ENCODE measurements at places on chromosomes 6 and 20. TPM values are rescaled to one million over a fixed set of nuclear protein-coding genes. Genes with fewer than 3 reads are reported as not detected.

DNA sequence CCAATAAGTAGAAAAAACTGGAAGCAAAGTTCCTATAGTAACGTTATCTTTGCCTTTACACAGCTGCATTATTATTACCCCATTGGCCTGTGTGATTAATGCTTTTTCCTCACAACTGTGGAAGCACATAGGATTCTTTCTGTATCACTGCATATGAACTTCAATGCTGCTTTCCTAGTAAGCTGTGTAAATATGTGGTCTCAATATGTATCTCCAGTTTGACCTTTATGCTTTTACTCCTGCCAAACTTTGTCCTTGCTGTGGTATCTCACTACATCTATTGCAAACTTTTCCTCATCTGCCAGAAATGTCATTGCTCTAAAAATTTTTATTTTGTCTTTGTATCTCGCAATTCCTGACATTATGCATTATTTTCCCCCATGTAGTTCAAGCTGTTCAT, 168.6 kb downstream of the ZFAND3 start:
- DNase-seq = peak; percentile 47
- no peak overlapping the region for H3K4me3 ChIP-seq
- no peaks in the 10 kb centered on the region for H3K36me3 ChIP-seq
- peaks cover 76% of the 10 kb centered on the region for H3K4me1 ChIP-seq

- H3K4me3 ChIP-seq = no peak overlapping the region
- no peak for DNase-seq
- peaks cover 23% of the 10 kb centered on the region for H3K36me3 ChIP-seq
- H3K27me3 ChIP-seq = no peaks in the 10 kb centered on the region
Measured at GRCh38 chr20:47350181-47350550, 6.3 kb downstream of the ZMYND8 start.

- no peak overlapping the region for H3K27ac ChIP-seq
- peaks cover 48% of the 10 kb centered on the region for H3K36me3 ChIP-seq
- H3K4me3 ChIP-seq = no peak overlapping the region
- DNase-seq = no peak
- peaks cover 16% of the 10 kb centered on the region for H3K4me1 ChIP-seq
Measured at GRCh38 chr6:73642530-73642929, 11.3 kb downstream of the SLC17A5 start.

- peaks cover 5% of the 10 kb centered on the region for H3K36me3 ChIP-seq
- H3K27me3 ChIP-seq = no peaks in the 10 kb centered on the region
Measured at GRCh38 chr6:129446272-129447197, 263.4 kb downstream of the ARHGAP18 start.

TMEM244 gene
- total RNA-seq = not detected

HTR1E gene
- total RNA-seq = not detected

GRCh38 chr6:112281821-112282615, 27.7 kb upstream of the LAMA4 start:
- H3K27me3 ChIP-seq = no peaks in the 10 kb centered on the region
- H3K36me3 ChIP-seq = no peaks in the 10 kb centered on the region
- DNase-seq = peak; percentile 89
- no peaks in the 10 kb centered on the region for H3K4me1 ChIP-seq

- no peak overlapping the region for H3K4me3 ChIP-seq
- H3K27ac ChIP-seq = peak overlapping the region; percentile 47
Measured at GRCh38 chr20:49901588-49901987, 13.7 kb downstream of the SPATA2 start.

DEFB132 gene
- not detected for total RNA-seq

- H3K4me1 ChIP-seq = no peaks in the 10 kb centered on the region
- H3K36me3 ChIP-seq = no peaks in the 10 kb centered on the region
- peaks cover 69% of the 10 kb centered on the region for H3K27me3 ChIP-seq
Measured at GRCh38 chr6:399785-400534, 8.4 kb downstream of the IRF4 start.

- H3K4me3 ChIP-seq = no peak overlapping the region
- H3K27ac ChIP-seq = no peak overlapping the region
- H3K27me3 ChIP-seq = no peaks in the 10 kb centered on the region
- DNase-seq = no peak
- H3K4me1 ChIP-seq = no peaks in the 10 kb centered on the region
Measured at GRCh38 chr20:3011752-3012151, 31.7 kb upstream of the GNRH2 start.

GRCh38 chr6:163351013-163351412, 63.5 kb upstream of the QKI start:
- no peak overlapping the region for H3K4me3 ChIP-seq
- DNase-seq = no peak
- H3K27me3 ChIP-seq = no peaks in the 10 kb centered on the region
- H3K36me3 ChIP-seq = no peaks in the 10 kb centered on the region

GRCh38 chr20:51930775-51931174, 128.5 kb upstream of the SALL4 start:
- no peaks in the 10 kb centered on the region for H3K27me3 ChIP-seq
- H3K4me3 ChIP-seq = no peak overlapping the region
- no peak overlapping the region for H3K27ac ChIP-seq
- no peaks in the 10 kb centered on the region for H3K4me1 ChIP-seq
- no peaks in the 10 kb centered on the region for H3K36me3 ChIP-seq
- no peak for DNase-seq

DNA sequence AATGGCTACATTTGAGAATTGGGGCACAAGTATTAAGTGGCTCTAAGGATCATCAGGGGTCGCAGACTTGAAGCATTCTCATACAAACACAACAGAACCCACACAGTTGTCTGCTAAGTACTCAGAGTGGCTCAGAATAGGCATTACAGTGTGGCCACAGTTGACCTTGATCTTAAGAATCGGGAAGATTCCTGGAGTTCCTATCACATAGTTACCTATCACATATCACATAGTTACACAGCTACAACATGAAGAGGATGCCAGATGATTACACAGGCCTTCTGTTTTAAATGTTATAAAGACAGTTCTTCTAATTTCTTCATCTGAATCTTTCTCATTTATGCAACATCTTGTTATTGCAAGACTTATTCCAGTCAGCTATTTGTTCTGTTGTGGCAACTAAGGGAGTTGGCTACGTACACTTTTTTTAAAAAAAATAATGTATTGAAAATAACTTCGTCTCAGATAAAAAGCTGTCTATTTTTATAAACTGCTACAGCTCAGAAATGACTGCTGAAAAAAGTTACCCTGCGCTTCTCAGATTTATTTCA, 129.0 kb downstream of the REV3L start:
- DNase-seq = no peak
- H3K27ac ChIP-seq = no peak overlapping the region
- peaks cover 20% of the 10 kb centered on the region for H3K4me1 ChIP-seq
- H3K36me3 ChIP-seq = peaks cover 72% of the 10 kb centered on the region
- no peak overlapping the region for H3K4me3 ChIP-seq
- H3K27me3 ChIP-seq = no peaks in the 10 kb centered on the region

- H3K4me1 ChIP-seq = no peaks in the 10 kb centered on the region
- no peaks in the 10 kb centered on the region for H3K36me3 ChIP-seq
- no peak overlapping the region for H3K4me3 ChIP-seq
- no peak for DNase-seq
Measured at GRCh38 chr20:61660559-61660958, 405.1 kb downstream of the TAF4 start.

GRCh38 chr6:34560366-34561226, 4.5 kb upstream of the SPDEF start:
- H3K4me1 ChIP-seq = peaks cover 67% of the 10 kb centered on the region
- no peak overlapping the region for H3K27ac ChIP-seq
- DNase-seq = peak; percentile 66
- H3K4me3 ChIP-seq = no peak overlapping the region

DNA sequence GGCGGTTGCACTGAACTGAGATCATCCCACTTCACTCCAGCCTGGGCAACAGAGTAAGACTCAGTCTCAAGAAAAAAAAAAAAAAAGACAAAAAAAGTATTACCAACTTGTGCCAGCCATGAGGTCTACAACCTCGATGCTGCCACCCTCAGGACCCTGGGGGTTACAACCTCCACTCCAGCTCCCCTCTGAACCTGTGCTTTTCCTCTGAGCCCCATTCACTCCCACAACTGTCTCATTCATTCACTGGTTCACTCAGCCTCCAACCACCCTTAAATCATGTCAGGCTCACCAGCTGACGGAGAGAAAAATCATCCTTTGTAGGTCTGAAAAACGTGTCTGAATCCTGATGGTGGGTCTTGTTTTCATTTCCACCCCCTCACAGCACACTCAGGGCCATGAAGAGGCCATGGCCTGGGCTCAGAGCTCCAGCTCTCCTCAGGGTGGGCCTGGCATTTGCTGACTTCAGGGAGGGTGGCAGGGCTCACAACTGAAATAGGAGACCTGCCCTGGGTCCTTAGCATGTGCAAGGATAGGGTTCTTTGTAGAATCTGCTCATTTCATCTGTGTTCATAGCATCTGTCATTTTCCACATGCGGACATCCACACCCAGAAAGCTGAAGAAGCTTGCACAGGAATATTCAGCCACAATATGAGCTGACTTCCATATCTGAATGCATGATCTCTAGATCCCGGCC, 1.9 kb upstream of the ULBP1 start:
- H3K36me3 ChIP-seq = no peaks in the 10 kb centered on the region
- H3K4me3 ChIP-seq = no peak overlapping the region
- H3K4me1 ChIP-seq = peaks cover 27% of the 10 kb centered on the region
- peak; percentile 23 for DNase-seq

DNA sequence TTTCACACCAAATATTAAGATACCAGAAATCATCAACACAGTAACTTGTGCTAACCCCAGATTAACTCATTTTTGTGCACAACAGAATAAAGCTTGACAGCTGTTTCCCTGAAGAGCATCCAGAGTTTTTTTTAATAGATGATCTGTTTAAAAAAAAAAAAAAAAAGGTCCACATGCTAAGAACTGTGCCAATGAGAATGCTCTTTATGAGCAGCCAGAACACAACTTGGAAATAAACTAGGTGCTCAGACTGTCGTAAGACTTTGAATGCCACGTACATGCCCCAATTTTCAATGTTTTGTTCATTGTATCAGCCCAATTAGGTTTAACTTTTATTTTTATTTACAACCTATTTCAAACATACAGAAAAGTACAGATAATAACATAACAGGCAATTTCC, 47.3 kb downstream of the STAU1 start:
- peaks cover 11% of the 10 kb centered on the region for H3K4me1 ChIP-seq
- DNase-seq = no peak
- H3K27me3 ChIP-seq = no peaks in the 10 kb centered on the region
- H3K4me3 ChIP-seq = no peak overlapping the region

MICA gene
- 11.1 TPM for total RNA-seq

GRCh38 chr6:168647271-168647670, 206.3 kb downstream of the SMOC2 start:
- no peaks in the 10 kb centered on the region for H3K27me3 ChIP-seq
- no peak overlapping the region for H3K4me3 ChIP-seq
- no peaks in the 10 kb centered on the region for H3K36me3 ChIP-seq
- peak overlapping the region; percentile 60 for H3K27ac ChIP-seq
- peaks cover 43% of the 10 kb centered on the region for H3K4me1 ChIP-seq
- no peak for DNase-seq

Data from stomach (tissue), 19 donors.